ENCODE measurements at places on chromosomes 4 and X.

DNA sequence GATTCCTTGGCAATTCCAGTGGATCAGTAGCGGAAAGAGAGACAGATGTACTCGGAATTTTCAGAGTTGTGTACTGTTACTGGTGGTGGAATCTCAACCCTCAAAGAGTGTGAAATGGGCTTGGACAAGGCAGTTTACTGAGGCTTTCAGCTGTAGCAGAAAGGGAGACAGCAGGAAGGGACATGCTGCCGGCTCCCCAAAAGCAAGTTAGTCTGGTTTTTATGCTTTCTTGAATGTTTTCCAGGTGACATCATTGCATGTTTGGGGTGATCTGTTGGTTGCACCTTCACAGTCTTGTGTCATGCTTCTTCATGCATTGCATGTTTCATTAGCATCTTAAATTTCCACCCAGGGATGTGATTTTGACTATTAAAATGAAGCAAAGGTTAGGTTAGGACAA, 1282.2 kb downstream of the ADGRL3 start:
- no peak for DNase-seq

DNA sequence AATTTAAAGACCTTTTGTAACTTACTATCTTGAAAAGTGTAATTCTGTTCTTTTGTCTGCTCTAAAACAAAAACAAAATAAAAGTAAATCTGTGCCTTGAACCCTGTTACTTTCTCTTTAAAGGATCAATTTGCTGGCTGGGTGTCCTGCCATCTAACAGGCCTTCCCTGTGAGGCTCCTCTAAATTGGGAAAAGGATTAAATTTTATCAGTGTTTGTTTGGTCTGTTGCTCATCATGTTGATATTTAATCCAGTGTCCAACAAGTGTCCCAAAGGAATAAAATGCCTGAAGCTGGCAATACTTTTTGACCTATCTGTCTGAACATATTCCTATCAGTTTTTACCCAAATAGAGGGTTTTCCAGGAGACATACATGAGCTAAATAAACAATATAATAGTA, 688.7 kb downstream of the IL1RAPL1 start:
- no peak for DNase-seq

DNA sequence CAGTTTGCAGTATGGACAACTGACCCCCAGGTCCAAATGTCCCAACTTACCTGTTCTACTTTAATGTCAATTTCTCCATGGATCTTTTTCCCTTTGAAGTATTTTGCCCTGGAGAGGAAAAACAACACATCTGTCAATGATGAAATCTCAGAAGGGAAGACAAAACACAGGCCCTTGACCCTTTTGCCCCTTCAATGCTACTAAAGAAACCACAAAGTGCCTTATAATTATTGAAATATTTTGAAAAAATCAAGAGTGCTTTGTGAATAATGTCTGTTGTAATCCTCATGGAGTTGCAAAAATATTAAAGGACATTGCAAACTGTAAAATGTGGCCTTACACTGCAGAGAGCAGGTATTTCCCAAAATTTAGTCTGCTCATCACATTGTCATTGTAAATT, 12.6 kb downstream of the SYN1 start:
- no peak for DNase-seq

- no peak for DNase-seq
These were observed 2.4 kb upstream of the SH3KBP1 start for GRCh38 chrX:19889582-19890342.
